Omental fat pad (tissue), 4 donors: ENCODE measurements at places on chromosomes 4 and X. TPM values are rescaled to one million over a fixed set of nuclear protein-coding genes. Genes with fewer than 3 reads are reported as not detected.

Gene MGAT4D
- not detected for total RNA-seq

- peak; percentile 87 for DNase-seq
Measured at GRCh38 chr4:24488399-24489164, 95.8 kb downstream of the DHX15 start.

Gene REELD1
- total RNA-seq, result 0.46 TPM

DNA sequence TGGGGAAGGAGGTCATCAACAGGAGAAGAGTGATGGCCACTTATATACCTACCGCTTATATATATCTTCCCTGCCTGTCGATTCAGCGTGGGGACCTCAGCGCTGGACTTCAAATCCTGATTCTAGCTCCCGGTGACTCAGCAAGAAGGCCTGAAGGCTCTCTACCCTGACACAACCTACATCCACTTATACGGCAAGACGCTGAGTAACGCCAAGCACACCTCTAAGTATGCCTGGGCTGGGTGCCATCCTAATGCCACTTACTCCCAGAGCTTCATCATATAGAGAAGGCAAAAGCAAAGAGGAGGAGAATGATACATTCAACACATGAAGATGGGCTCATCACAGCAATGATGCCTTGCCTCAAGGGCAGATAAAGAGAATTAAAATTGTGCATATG is 198.3 kb downstream of the CHIC2 start:
- no peak for DNase-seq

Gene EXOC1
- 39.2 TPM for total RNA-seq

Gene RBM46
- total RNA-seq, result not detected

DNA sequence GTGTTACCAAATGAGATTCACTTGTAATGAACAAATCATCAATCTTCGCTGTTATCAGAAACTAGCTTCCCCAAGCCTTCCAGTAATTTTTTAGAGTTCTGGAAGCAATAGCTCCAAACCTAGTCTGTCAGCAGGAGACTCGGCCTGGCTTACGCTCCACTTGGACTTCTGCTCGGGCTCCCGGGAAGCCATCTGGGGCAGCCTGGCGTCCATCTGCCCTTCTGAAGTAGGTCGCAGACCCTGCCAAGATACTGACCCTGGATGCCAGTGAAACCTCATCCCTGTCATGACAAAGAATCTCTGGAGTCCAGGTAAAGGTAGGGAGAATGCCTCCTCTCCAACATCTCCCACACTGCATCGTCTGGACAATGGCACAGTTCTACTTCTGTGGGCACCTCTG is 493.8 kb upstream of the ZFP42 start:
- no peak for DNase-seq

DNA sequence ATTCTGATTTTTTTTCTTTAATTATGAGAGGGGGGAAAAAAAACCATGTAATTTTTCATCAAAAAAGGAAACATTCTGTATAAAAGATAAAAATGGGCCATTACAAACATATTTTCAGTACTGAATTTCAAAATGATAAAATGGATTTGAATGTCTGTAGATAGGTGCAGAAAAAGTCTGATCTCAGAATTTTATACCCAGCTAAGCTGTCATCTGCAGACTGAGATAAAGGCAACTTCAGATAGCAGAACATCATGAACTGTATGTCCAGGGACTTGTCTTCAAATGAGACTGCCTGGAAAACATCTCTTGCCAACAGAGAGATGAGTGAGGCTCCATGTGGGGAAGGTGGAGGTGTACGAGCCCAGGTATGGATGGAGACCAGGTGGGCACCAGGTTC is 118.5 kb upstream of the PSAPL1 start:
- DNase-seq, result no peak

DNA sequence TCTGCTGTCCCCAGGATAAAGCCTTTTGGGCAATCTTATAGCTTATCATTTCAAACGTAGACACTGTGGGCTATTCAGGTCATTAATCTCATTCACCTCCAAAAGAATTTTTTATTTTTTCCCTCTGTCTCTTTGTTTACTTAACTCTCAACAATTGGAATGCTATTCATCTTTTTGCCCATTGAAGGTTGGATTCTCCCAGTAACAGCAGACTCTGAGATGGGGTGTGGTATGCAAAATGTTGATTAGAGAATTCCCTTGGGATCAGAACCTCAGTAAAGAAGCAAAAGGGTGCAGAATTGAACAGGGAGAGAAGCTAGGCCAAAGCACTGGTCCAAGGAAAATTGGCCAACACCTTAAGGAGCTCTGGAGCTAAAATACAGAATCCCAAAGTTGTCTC is 60.4 kb downstream of the CAMK2D start:
- no peak for DNase-seq

DNA sequence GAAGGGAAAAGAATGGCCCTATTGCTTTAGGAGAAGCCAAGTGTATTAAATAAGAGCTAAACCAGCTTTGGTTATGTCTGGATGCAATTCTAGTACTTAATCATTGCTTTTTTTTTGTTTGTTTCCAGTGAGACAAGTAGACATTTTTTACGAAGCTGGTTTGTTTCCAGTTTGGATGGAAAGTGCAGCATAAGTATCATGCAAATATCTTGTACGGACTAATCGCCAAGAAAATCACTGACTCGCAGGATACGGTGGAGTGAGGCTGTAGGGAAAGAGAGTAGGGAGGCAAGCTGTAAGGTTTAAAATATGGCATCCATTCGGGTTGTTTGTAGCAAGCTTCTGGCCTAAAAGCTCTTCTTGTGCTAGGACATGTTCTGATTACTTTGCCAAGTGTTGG is 64.8 kb downstream of the HPGD start:
- DNase-seq, result no peak

GRCh38 chr4:139282721-139283075 is 2.7 kb upstream of the MGARP start:
- DNase-seq, result no peak

- no peak for DNase-seq
Measured at GRCh38 chrX:23194885-23195554, 139.6 kb upstream of the PTCHD1 start.

DNA sequence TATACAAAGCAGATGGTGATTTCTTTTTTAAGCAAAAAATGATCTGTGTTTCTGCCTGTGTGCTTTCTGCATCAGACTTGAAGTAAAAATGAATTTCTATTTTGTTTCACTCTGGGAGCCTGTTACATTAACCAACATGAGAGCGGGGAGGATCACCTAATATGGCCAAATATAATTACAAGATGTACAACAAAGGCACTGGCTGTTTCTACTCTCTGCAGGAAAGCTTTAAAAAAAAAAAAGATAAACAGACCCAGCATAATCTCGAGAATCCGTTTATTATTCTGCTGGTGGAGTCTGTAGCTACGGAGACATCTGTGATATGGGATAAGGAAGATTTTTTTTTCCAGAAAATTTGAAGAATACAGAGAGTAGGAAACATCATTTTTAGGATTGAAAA is 103.6 kb downstream of the COMMD8 start:
- DNase-seq, result no peak

Gene GPRIN3
- total RNA-seq, result 19.3 TPM

GRCh38 chrX:91137883-91138282 is 296.8 kb upstream of the PABPC5 start:
- DNase-seq, result no peak

DNA sequence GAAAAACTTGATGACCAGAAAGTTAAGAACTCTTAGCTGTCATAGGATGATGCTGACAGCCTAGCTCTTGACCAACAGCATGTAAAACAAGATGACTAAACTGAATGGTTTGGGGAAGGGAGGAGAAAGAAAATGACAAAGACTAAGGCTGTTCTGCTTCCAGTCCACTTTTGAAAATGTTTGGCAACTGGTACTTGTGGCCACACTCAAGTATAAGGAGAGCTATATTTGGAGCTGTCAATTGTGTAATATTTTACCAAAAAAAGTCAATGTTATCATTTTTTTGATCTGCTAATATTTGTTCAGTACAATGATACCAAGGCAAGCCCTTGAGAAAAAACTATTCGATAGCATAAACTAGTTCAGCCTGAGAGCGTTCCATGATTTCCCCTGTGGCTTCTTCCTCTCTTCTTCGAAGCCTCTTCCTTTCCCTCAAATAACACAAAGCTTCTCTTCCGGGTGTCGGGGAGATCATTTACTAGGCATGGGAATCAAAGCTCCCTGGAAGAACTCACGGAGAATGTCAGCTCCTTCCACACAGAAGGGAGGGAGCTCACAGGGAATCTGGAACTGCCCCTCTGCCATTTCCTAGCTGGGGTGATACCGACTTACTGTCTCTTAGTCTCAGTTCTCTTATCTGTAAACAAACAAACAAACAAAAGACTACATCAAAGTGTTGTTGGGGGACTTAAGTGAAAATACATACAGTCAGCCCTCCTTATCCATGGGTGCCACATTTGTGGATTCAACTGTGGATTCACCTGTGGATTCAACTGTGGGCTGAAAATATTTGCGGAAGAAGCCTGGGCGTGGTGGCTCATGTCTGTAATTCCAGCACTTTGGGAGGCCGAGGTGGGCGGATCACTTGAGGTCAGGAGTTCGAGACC is 82.6 kb downstream of the SCD5 start:
- DNase-seq, result no peak

- DNase-seq, result no peak
Measured at GRCh38 chr4:21013501-21013900, 313.2 kb downstream of the PACRGL start.

Gene RP2
- total RNA-seq, result 20.9 TPM

Gene RIBC1
- total RNA-seq, result not detected

Gene NDUFA1
- 78.5 TPM for total RNA-seq

DNA sequence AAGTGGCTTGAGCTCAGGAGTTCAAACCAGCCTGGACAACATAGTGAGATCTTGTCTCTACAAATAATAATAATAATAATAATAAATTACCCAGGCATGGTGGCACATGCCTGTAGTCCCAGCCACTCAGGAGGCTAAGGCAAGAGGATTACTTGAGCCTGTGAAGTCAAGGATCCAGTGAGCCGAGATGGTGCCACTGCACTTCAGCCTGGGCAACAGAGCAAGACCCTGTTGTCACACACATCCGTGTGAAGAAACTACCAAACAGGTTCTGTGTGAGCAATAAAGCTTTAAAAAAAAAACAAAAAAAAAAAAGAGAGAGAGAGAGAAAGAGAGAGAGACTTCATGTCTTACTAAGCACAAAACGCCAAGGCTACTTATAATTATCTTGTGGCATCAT is 42.5 kb downstream of the ANOS1 start:
- DNase-seq, result no peak

GRCh38 chr4:21728304-21728703 is 220.3 kb downstream of the KCNIP4 start:
- no peak for DNase-seq

Gene PPP1R2C
- total RNA-seq, result not detected

DNA sequence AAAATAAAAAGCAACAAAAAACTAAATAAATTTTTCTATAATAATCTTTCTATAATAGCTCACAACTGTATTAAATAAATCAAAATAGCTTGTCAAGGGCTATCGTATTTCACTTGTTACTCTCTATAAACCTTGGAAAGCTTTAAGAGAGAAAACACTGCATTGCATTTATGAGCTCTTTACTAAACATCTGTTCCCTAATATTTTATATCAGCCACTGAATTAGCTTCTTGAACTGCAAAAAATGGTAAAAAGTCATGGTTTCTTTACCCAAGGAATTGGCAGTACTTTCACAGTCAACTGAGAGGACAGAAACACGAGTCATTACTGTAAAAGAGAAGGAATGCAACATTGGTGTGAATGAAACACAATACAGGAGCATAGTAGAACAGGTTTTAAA is 671.2 kb downstream of the PCDH18 start:
- no peak for DNase-seq

Gene LNX1
- 9.8 TPM for total RNA-seq

Gene ZNF827
- 5.8 TPM for total RNA-seq

DNA sequence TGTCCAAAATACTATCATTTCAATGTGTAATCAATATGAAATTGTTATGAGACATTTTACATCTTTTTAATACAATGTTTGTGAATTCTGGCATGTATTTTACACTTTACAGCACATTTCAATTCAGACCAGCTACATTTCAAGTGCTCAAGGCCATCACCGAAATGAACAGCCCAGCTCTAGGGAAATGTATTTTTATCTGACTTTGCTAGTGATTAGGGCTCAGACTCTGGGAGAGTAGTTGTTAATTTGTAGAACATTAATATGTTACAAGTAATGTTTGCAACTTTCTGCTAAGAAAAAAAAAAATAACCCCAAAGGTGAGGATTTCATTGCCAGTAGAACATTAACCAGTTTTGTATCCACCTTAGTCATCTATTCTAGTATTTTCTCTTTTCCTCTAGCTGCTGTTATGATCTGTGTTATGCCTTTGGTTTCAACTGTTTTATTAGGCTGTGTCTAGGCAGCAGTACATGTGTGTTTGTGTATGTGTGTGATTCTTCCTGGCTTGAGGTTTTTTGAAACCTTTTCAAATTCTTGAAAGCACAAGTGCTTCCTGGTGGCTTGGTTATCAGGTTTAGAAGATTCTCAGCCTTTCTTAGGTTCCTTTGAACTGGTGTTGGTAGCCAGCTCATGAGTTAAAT is 125.9 kb downstream of the NSUN7 start:
- no peak for DNase-seq

GRCh38 chr4:1627417-1628313 is 56.4 kb downstream of the FAM53A start:
- DNase-seq, result no peak

- no peak for DNase-seq
Measured at GRCh38 chrX:75522565-75523431, at the start of gene ZDHHC15. Gene ZDHHC15, minus strand, starts transcription at chrX:75523037. Its CDS starts 13 bp downstream, at chrX:75523024.

DNA sequence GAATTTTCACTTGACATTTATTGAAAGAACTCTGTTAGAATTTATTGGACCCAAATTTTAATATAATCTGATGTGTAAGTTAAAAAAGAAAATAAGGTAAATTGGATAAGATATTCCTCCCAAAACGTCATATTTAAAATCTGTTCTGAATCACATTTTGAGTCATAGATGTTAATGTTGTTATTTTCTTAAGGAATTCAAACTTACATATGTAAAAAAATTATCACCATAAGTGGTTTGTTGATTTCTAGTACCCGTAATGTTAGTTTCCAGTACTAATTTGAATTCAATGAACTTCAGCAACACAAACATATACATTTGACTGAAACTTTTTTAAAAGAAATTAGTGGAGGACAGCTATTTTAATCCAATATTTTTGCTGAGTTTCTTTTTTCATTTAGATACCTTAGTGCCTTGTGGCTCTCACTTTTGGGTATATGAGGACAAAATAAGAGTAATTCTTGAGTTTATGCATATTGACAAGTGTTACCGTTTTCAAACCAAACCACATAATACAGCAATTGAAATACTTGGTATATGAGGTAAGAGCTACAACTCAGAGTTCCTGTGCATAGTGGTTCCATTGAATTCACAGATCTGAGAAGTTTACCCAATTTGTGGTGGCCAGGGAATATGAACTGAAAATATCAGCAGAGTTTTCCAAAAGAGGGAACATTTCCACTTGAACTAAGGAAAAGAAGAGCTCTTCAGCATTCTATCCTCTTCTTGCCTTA is 71.8 kb downstream of the C4orf46 start:
- DNase-seq, result no peak

Gene CXCL8
- total RNA-seq, result 6.0 TPM
